ENCODE measurements at places on chromosomes 5 and 9.
A peak's percentile ranks its signal among the peaks of the same experiment; 100 is the strongest.

GRCh38 chr9:128629136-128629535 is 27.5 kb downstream of the DYNC2I2 start:
- DNase-seq = no peak

DNA sequence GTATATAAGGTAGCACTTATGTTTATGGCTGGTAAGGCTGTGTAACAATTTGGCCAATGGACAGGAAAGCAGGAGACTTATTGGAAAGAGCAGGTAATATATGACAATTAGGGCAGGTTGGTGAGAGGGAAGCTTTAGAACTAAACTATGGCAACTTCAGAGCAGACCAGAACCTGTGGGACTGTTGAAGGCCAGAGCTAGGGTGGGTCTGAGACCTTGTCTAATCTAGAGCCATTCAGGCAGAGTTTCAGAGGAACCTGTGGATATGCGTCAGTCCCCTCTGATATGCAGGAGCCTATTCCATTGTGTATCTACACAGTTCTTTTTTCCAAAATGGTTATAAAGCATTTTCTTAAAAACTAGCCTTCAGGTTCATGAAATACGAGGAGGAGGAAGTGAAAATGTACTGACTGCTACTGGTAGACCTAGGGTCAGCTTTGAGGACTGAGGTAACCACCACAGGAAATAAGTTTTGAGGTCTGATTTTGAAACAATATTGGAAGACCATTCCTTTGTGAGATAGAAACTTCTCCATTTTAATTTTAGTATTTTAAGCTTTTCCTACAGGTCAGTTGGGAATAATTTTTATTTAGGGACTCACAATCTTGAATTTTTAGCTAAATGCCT is 37.6 kb downstream of the ELL2 start:
- DNase-seq = no peak

- DNase-seq = no peak
Observed at GRCh38 chr9:106896695-106897094, 33.7 kb downstream of the ZNF462 start.

DNA sequence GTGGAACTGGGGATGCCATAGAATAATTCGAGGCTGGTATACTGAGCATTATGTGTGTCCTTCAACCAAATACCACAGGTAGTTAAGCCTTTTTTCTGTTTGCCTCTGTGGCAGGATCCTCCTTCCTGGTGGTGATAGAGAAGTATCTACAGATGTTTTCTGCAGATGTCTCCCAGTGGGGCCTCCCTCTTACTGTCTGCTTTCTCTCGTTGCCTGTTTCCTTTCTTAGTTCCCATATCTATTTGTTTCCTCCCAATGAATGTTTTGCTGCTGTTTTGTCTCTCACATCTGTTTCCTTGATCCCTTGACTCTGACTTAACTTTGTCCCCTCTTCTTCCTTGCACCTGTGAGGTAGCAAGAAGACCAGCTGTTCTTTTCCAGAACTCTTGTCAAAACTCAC is 130.9 kb upstream of the NUDT12 start:
- no peak for DNase-seq

GRCh38 chr9:122287214-122287720 is 22.6 kb downstream of the MRRF start:
- no peak for DNase-seq

- no peak for DNase-seq
Observed at GRCh38 chr5:157245476-157245875, 20.4 kb upstream of the CYFIP2 start.

GRCh38 chr5:2094616-2094995 is 211.9 kb upstream of the IRX4 start:
- no peak for DNase-seq

- DNase-seq = no peak
Observed at GRCh38 chr9:136193891-136194279, 11.0 kb downstream of the LHX3 start.

GRCh38 chr5:179431221-179431824 is 86.1 kb upstream of the ADAMTS2 start:
- no peak for DNase-seq

DNA sequence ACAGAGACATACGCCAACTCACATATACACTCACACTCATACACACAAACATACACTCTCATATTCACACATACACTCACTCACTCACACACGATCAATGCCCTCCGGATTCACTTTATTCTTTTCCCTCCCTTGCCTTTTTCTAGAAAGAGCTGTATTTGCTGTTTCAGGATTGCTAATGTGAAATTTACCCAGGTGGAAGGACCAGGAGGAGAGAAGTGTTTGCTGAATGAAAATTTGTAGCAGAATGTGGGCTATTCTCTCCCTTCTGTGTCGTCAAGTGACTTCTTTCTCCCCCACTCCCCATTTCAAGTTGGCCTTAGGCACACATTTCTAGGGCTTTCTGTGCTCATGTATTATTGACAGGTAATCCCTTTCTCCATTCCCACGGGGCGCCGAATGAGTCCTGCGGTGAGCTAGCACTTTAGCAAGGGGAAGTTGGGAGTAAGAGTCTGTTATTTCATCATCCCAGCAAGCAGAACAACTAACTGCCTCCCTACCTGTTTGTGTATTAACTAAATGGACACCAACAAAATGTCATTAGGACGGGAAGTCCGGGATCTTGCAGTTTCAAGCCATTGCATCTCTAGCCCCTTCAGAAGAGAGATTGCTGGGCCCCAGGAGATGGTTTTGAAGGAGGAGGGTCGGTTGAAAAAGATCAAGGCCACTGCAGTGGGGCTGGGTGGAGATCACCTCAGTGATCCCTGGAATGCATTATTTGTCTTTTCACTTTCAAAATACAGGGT is 97.1 kb upstream of the TAF11L2 start:
- DNase-seq = no peak

- no peak for DNase-seq
Observed at GRCh38 chr5:78287833-78288232, 6.7 kb downstream of the AP3B1 start.

DNA sequence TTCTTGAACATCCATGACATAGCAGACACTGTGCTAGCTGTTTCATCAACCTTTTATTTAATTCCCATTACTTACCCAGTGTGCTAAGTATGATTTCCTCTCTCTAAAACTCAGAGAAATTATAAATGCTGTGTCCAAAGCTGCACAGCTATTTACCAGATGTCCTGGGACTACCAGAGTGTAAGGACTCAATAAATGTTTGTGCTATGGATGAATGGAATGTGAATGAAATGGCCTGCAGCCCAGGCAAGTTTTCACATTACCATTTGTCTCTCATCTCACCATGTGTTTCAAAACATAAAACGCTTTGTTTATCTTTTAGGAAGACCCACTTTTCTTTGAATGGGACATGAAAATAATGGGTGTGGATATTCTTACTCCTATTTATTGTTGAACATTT is 96.2 kb downstream of the ARHGEF28 start:
- no peak for DNase-seq

GRCh38 chr5:76367623-76368371 is 35.3 kb upstream of the IQGAP2 start:
- no peak for DNase-seq

DNA sequence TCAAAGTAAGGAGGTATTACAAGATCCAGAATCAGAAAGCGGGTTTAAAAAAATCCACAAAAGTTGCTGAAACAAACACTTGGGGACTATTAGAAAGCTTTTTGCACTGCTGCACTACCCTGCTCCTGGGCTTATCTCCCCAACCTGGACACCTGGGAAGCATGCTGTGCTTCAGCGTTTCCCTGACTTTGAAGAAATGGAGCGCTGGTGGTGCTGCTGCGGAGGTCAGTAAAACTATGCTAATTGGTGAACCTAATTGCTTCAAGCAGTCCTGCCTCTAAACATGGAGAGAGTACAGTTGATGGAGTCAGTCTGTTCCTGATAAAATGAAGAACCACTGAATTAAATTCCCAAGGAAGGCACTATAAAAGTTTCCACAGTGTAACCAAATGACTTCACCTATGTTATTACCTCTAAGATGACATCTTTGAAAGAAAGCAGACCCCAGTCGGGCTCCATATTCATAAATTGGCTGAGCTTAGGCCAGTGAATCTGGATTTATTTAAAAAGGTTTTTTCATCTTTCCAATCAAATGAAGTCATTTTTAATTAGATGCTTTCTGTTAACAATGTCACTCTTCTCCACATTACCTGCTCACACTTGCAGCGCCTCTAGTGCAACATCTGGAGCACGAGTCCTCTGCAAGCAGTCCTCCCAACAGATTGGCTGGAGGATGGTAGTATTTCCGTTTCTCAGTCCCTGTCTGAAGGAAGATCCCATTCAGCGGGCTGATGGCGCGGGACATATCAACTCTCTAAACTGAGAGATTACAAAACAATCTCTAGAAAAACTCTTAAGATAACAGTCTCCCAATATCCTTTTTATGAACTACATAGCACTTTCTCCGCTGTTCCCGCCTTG is 11.5 kb downstream of the NR2F1-AS1 start:
- DNase-seq = no peak

DNA sequence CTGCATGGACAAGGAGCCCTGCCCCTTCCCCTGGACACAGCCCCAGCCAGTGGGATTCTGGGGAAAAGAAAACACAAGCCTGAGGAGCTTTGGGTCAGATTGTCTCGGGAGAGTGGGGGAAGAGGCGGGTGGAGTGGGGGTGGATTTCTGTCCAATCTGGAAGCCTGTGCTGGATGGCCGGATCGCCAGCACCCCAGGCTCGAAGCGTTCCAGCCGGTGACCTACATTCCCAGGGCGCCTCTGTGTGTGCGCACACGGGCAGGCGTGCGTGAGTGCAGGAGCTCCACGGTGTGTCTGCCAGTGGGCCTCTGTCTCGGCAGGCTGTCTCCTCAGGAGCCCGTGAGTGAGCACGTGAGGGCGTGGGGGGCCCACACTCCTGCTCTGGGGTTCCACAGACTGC is 74.3 kb upstream of the DAB2IP start:
- no peak for DNase-seq

- no peak for DNase-seq
Observed at GRCh38 chr9:110825950-110826349, 157.4 kb downstream of the MUSK start.

GRCh38 chr5:139635191-139635590 is 13.0 kb upstream of the CXXC5 start:
- DNase-seq = no peak

DNA sequence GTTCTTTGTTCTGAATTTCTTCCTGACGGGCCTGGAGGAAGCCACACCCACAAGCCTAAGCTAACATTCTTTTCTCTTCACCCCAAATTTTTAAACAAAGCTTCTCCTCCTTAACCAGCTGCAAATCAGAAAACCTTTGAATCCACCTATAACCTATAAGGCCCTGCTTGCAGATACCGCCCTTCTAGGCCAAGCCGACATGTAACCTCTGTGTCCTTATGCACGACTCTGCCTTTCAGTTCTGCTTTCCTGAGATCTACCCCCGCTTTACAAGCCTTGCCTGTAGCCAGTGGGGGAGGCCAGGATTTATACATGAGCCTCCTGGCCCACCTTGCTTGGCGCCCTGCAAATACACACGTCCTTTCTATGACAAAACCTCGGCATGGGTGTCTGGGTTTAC is 19.3 kb downstream of the BRD9 start:
- no peak for DNase-seq

DNA sequence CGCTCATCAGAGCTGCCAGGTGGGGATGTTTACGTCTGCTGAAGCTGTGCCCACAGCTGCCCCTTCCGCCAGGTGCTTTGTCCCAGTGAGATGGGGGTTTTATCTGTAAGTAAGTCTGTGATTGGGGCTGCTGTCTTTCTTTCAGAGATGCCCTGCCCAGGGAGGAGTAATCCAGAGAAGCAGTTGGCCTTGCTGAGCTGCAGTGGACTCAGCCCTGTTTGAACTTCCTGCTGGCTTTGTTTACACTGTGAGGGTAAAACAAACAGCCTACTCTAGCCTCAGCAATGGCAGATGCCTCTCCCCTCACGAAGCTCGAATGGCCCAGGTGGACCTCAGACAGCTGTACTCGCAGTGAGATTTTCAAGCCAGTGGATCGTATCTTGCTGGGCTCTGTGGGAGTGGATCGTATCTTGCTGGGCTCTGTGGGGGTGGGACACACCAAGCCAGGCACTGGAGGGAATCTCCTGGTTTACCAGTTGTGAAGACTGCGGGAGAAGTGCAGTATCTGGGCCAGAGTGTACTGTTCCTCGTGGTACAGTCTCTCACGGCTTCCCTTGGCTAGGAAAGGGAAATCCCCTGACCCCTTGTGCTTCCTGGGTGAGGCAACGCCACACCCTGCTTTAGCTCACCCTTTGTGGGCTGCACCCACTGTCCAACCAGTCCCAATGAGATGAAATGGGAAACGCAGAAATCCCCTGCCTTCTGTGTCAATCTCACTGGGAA is 530.1 kb upstream of the DMAC1 start:
- no peak for DNase-seq

GRCh38 chr9:107067739-107068416 is 204.9 kb downstream of the ZNF462 start:
- no peak for DNase-seq

DNA sequence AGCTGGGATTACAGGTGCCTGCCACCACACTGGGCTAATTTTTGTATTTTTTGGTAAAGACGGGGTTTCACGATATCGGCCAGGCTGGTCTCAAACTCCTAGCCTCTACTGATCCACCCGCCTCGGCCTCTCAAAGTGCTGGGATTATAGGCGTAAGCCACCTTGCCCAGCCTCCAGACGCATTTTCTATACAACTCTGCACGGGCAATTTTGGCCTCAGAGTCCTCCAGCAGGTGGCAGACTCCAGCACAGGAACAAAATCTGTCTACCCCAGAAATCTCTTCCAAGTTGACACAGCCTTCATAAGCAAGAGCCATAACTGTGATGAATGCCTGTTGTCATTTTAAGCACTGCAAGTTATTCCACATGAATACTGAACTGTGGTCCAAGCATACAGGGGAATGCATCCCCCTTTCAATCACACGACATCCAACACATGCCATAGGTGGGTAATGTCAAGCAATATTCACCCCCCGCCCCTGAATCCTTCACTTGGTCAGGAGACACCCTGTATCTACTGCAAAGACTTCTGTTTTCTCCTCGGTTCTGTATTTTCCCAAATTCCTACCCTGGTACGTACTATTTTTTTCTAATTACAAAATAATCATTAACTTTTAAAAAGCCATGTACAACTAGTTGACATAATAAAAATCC is 50.8 kb downstream of the ALDH7A1 start:
- peak; percentile 51 for DNase-seq

- peak; percentile 47 for DNase-seq
Observed at GRCh38 chr9:88534456-88535225, at the start of gene NXNL2. Gene NXNL2 (plus strand): TSS chr9:88535178. CDS start chr9:88535435, 257 bp downstream.

DNA sequence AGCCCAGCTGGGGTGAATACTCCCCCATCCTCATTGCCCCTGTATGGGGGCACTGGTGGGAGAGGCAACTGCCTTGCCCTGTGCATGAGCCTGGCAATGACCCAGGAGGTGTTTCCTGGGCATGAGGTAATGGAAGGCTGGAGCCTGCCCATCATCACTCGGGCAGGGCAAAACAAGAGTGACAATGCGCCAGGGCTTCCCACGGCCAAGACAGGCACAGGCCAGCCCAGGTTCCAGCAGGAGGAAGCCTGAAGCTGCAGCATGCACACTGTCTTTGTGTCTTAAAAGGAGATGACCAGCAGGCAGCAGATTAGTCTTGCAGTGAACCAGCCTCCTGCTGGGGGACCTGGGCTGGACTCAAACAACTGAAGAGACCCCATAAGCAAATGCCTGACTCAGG is 92.2 kb upstream of the SMIM23 start:
- no peak for DNase-seq

DNA sequence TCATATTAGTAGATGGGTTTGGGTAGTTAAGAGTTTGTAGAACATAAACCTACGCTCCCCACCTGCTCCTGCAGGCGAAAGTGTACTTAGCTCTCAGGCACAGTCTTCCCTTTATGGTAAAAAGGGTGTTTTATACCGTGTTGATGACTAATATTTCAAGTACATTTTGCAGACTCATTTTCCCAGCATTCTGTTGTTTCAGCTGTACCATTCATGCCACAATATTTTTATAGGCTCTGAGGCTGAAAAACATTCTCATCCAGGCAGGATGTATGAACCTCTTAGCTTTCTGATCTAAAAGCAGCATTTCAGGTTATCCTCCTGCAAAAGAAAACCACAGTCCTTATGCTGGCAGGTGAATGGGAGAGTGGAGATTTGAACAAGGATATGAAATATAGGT is 231.4 kb downstream of the NR2F1-AS1 start:
- no peak for DNase-seq

Data from stimulated activated CD8-positive, alpha-beta memory T cell treated with anti-CD3 and anti-CD28 coated beads, Interleukin-4, amount 100 ng/mL, for 48 hours (primary cell).